ENCODE measurements at places on chromosomes 6 and 20.

DNA sequence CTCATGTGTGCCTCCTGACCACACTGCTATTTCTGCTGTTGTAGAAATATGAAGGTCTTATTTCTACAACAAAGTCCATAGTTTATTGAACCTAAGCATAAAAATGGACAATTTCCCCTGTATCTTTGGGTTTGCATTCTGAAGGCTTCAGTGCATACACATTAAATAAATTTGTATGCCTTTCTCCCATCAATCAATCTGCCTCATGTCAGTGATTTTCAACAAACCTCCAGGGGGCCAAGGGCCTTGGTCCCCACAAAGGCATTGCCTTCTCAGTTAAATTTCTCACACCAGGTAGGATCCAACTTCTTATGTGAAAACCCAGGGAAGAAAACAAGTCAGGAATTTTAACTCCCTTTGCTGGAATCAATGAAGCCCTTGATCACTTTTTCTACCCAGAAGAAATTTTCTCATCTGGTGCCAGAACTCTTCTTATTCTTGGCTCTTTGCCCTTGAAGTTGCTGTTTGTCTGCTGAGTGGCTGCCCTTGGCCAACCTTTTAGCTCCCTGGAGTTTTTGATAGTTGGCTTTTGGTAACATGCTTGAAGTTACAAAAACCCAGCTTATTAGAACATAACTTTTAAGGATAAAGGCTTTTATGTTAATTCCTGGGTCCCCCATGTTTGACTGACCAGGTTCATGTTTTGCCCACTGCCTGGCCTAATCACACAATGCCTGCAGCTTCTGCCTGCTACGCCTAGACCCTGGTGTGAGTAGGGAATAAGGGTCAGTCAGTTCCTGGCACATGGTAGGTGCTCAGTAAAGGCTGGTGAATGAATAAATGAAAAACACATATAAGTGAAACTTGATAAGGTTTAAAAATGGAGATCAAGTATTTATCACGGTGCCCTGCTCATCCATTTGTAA, 37.0 kb downstream of the SHLD1 start:
- no peak for DNase-seq

DNA sequence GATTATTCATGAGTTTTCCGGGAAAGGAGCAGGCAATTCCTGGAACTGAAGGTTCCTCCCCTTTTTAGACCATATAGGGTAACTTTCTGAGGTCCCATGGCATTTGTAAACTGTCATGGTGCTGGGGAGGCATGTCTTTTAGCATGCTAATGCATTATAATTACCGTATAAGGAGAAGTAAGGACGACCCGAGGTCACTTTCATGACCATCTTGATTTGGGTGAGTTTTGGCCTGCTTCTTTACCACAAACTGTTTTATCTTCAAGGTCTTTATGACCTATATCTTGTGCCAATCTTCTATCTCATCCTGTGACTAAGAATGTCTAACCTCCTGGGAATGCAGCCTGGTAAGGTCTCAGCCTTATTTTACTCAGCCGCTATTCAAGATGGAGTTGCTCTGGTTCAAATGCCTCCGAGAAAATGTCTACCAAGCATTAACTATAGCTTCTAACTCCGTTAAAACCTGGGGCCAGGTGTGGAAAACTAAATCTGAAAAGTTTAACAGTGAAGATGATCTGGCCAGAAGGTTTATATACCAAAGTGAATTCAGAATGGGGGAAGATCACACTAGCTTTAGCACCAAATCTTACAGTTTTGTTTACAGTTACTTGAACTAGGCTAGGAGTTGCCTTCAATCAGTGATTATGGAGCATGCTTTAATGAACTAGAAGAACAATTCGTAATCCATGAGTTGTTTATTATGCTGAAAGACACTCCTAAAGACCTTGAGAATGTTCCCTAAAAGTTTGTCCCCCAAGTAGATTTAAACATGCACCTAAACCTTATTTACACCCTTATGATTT, 80.0 kb upstream of the TOP1 start:
- no peak for DNase-seq

GRCh38 chr20:17014217-17014616, 212.6 kb upstream of the PCSK2 start:
- DNase-seq, result no peak

DNA sequence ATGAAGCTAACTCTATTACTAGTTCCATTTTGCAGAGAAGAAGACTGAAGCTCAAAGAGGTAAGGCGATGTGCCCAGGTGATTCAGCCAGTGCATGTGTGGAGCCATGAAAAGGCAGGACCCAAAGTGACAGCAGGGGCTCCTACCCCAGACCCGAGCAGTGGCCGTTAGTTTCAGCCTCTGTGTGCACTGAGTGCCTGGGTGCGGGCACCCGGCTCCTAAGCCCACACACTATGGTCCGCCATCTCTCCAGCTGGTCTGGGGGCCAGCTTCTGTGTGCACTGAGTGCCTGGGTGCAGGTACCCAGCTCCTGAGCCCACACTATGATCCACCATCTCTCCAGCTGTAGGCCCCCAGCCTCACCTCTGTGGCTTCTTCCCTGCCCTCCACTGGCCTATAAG, 123.5 kb upstream of the CST7 start:
- no peak for DNase-seq

DNA sequence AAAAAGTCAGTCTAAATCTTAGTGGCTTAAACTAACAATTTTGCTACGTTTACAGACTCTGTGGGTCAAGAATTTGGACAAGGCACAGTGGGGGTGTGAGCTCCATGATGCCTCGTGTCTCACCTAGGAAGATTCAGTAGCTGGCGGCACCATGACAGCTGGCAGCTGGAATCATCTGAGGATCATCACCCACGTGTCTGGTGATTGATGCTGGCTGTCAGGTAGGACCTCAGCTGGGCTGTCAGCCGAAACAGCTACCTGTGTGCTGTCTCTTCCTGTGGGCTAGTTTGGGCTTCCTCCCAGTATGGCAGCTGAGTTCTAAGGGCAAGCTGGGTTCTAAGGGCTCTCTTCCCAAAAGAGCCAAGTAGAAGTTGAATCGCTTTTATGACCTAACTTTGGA, 26.4 kb upstream of the DLGAP4 start:
- no peak for DNase-seq

DNA sequence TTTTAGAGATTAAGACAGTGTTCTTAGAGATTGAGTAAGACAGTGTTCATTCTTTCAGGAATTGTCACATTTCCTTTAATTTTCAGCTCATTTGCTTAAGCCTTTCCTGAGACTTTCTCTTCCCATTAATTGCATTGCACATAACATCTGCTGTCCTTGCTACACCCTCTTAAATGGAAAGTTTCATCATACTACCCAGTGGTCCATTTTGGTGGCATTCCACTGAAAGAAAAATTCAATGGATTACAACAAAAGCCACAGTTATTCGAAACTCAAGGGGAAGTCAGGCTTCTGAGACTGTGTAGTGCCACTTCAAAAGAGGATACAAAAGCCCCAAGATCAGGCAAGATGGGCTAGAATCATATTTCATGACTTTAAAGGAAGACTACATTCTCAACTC, 64.0 kb downstream of the RSPO3 start:
- DNase-seq, result no peak

DNA sequence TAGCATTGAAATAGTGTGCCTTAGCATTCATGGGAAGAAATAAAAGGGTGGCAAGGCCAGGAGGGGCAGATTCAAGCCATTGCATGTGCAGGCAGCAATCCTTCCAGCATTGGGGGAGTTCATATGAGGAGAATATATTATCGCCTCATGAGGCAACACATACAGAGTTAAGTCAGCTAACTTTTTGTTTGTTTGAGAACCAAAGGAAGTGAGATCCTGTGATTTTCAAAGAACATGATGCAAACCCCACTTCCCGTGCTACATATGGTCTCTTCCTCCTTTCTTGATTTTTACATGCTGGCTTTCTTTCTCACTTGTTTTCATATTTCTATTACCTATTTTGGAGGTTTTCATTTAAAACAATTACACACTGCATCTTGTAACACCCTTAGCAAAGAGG, 579.7 kb upstream of the ARID1B start:
- no peak for DNase-seq

GRCh38 chr6:14149739-14150130, 32.2 kb downstream of the CD83 start:
- DNase-seq, result no peak

DNA sequence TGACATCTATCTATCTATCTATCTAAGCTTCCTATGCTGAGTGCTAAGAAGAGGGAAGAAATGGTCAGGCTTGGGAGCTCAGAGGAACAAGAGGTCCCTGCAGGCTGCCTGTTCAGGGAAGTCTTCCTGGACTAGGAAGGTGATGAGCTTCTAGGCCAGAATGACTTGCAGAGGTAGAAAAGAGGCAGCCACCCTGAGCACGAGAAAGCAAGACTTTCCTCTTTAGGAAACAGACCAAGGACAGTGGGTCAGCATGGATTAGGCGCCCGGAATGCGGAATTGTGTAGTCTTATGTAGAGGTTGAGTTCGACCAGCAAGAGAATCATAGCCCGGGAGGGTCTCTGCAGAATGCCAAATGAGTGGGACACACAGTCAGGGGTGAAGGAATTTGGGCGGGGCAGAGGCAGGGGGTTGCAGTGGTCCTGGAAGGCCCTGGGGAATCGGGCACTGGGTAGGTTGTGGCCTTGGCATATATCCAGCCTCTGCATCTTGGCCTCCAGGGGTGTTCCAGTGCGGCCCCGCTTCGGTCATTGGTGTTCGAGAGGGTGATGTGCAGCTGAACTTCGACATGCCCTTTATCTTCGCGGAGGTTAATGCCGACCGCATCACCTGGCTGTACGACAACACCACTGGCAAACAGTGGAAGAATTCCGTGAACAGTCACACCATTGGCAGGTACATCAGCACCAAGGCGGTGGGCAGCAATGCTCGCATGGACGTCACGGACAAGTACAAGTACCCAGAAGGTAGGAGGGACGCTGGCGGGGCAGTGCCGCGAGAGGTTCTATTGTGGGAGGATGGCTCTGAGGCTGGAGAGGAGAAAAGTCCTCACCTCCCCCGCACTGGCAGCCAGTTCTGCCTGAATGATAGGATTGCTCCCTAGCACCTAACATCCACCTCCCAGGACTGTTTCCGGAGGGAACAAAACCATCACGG, 32.1 kb downstream of the TGM3 start:
- DNase-seq, result no peak

DNA sequence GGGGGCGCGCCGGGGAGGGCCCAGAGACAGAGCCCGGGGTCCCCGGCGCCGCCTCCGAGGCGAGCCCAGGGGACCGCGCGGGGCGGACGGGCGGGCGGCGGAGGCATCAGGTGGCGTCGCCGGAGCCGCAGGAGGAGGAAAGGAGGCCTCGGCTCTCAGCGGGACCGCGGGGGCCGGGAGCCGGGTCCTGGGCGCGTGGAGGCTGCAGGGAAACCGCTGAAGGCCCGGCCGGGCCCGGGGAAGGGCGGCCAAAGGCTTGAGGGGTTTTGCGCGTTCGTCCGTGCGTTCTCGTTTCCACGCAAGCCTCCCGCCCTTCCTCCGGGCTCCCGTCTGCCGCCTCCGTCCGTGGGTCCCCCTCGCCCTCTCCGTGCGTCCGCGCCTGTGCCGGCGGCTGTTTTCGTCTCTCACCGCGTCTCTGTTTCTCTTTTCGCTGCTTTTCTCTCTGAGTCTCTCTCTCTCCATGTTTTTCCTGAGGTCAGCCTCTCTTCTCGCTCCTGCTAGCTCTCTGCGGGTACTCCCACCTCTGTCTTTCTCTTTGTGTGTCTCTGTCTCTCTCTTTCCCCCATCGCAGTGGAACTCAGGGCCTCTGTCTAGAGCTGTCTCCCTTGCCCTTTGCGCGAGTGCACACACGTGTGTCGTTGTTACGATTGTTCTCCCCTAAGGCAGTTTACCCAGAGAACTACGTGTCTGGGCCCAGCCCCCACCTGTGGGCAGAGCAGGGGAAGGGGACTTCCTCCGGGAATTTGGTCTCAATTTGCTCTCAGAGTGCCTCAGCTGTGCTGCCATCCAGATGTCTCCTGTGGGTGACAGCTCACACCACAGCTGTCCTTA, 2.1 kb downstream of the IRF4 start:
- DNase-seq, result no peak

- no peak for DNase-seq
These were observed 10.7 kb downstream of the GTSF1L start for GRCh38 chr20:43716123-43716522.
